ENCODE measurements at places on chromosomes 6 and 20. TPM values are rescaled to one million over a fixed set of nuclear protein-coding genes. Genes with fewer than 3 reads are reported as not detected.

The ARMH2 gene
- 1.1 TPM for total RNA-seq

The PROCR gene
- 16.3 TPM for total RNA-seq

The QKI gene
- 544 TPM for total RNA-seq

The TMEM14B gene
- 101 TPM for total RNA-seq

The RBM38 gene
- total RNA-seq = 12.7 TPM

The SYTL3 gene
- 4.2 TPM for total RNA-seq

The ZC2HC1B gene
- not detected for total RNA-seq

The GDAP1L1 gene
- 26.0 TPM for total RNA-seq

- DNase-seq = no peak
- H3K4me3 ChIP-seq = no peak overlapping the region
- H3K4me1 ChIP-seq = no peaks in the 10 kb centered on the region
- H3K27me3 ChIP-seq = no peaks in the 10 kb centered on the region
These were observed 12.5 kb downstream of the SIRT5 start for GRCh38 chr6:13586603-13587542.

DNA sequence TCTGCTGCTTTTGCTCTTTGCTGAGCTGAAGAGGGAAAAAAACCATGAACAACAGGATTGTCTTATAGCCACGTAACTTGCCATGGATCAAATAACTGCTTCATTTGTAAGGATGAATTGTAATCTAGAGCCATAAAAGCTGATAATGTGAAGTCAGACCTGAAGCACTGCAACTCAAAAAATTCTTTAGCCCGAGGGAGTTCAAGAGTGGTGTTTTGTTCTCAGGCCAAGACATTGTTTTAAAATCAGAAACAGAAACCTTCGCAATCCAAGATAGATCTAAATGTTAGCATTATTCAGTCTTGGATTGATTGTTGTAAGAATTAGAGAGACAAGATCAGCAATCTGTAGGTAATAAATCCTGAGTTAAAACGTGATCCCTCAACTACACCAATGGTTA lies at the start of gene TRAPPC3L:
TRAPPC3L (minus strand) TSS at position 34 of the 400 bp plus-strand sequence. CDS start 170 bp downstream, outside the sequence.
- no peaks in the 10 kb centered on the region for H3K4me1 ChIP-seq
- DNase-seq = peak; percentile 24
- H3K27me3 ChIP-seq = no peaks in the 10 kb centered on the region
- no peak within 1 kb of the TSS for H3K27ac ChIP-seq
- no peak within 1 kb of the TSS for H3K4me3 ChIP-seq
- no peaks in the 10 kb centered on the region for H3K36me3 ChIP-seq

GRCh38 chr6:122969999-122970533 lies 26.0 kb upstream of the CLVS2 start:
- H3K27ac ChIP-seq = no peak overlapping the region
- H3K4me1 ChIP-seq = no peaks in the 10 kb centered on the region
- H3K4me3 ChIP-seq = no peak overlapping the region
- peak; percentile 19 for DNase-seq
- H3K36me3 ChIP-seq = no peaks in the 10 kb centered on the region

GRCh38 chr6:162363757-162364156 lies 363.8 kb downstream of the PRKN start:
- no peak for DNase-seq
- no peaks in the 10 kb centered on the region for H3K4me1 ChIP-seq
- no peak overlapping the region for H3K27ac ChIP-seq
- H3K27me3 ChIP-seq = no peaks in the 10 kb centered on the region
- no peaks in the 10 kb centered on the region for H3K36me3 ChIP-seq

- no peaks in the 10 kb centered on the region for H3K4me1 ChIP-seq
- H3K27ac ChIP-seq = no peak overlapping the region
- no peaks in the 10 kb centered on the region for H3K36me3 ChIP-seq
- no peak overlapping the region for H3K4me3 ChIP-seq
- no peaks in the 10 kb centered on the region for H3K27me3 ChIP-seq
These were observed 27.9 kb upstream of the PLCB4 start for GRCh38 chr20:9040863-9041524.
